SHP77 treated with DMSO at 0.1 percent for 48 hours (cell line): ENCODE measurements at places on chromosomes 3 and 15.

- DNase-seq = no peak
Measured at GRCh38 chr15:74787251-74788041, 5.6 kb downstream of the CSK start.

GRCh38 chr3:132042681-132043080, 7.9 kb upstream of the CPNE4 start:
- no peak for DNase-seq

DNA sequence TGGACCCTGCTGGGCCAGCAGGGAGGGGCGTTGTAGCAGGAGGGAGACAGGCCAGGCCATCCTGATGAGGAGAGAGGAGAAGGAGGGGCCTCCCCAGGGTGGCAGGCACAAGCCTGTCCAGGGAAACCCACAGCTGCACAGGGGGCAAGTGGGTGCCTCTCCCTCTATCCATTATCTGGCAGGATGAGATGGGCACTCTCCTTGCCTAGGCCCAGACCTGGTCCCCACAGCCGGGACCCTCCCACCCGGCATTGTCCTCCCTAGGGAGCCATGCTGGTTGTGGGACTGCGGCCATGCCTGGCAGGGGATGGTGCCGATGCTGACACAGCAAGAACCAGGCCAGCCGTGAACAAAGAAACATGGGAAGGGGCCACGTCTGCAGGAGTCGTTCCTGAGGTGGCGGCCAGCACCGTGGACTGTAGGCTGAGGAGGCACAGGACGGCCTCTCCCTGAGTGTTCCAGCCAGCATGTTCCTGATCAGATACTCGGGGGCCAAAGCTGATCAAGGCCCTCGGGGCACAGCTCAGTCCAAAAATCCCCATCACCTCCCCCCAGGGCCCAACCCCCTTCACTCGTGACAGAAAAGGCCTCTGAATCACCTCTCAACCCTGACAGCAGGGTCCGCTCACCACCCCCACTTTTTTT, 19.2 kb upstream of the CYP11A1 start:
- no peak for DNase-seq

- no peak for DNase-seq
Measured at GRCh38 chr3:101646726-101647125, 30.2 kb downstream of the ZBTB11 start.

DNA sequence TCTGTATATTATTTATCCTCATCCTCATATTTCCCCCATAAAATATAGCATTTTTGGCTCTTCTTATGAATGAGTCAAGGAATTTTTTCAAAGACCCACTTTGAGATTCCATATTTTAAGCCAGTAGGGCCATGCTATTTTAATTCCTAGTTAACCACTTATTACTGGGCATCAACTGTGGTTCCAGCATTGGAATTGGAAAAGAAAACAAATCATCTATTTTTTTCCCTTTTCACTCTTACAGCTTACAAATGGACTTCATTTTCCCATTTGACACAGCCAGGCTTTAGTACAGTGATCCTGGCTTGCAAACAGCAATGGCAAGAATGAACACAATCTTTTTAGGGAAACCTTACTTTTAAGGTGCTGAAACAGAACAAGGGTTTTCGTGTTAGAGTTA, 19.4 kb upstream of the PLCL2 start:
- no peak for DNase-seq

GRCh38 chr15:65208647-65209046, 2.6 kb downstream of the CILP start:
- DNase-seq = no peak

GRCh38 chr15:39625856-39626255, 45.0 kb downstream of the THBS1 start:
- no peak for DNase-seq

DNA sequence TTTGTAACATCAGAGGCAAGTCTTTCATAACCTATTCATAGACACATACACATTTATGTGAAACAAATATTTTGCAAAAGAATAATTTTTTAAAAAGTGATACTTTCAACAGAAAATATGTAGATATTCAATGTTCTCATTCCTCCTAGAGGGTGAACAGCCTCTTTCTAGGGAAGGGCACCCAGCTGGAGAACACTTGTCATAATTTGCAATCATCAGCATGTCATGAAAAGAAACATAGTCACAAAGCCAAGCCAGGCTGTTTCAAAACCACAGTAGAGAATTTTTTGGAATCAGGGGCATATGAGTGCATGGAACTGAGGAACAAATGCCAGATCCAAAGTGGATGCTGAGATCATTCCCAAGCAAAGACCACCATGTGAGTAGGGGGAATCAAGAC, 406.9 kb upstream of the ADAMTS9 start:
- no peak for DNase-seq

DNA sequence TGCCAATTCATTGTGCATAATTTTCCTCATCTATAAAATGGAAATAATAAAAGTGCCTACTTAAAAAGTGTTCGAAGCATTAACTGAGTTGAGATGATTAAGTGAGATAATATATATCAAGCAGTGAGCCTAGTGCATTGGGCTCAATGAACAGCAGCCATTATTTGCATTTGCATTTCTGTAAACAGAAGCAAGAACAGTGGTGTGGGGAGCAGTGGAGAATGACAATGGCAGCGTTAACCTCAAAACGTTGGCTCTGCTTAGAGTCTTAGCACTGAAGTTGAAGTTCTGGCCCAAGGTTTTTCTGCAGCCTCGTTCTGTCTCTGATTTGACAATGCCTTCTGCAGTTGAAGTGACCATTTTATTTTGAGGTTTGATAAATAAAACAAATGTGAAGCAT, 466.3 kb upstream of the ONECUT1 start:
- DNase-seq = no peak

DNA sequence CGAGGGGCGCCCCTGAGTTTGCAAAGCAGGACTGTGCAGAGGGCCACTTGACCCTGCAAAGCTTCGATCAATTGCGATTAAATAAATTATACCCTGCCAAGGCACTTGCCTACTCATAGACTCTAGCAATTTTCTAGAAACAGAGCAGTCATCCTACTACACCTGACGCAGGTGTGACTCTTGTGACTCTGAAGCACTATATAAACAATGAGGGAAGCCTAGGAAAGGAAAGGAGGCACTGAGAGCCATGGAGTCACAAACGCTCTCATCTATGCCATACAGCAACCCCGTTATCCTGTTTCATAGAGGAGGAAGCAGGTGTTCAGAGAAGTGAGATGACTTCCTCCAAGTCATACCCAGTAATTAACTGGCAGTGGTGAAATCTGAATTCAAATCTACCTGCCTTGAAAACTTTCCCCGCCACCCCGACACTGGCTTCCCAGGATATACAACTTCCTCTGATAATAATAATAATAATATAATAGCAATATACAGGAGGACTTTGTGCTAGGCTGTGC, 14.4 kb downstream of the ARHGEF3 start:
- no peak for DNase-seq

DNA sequence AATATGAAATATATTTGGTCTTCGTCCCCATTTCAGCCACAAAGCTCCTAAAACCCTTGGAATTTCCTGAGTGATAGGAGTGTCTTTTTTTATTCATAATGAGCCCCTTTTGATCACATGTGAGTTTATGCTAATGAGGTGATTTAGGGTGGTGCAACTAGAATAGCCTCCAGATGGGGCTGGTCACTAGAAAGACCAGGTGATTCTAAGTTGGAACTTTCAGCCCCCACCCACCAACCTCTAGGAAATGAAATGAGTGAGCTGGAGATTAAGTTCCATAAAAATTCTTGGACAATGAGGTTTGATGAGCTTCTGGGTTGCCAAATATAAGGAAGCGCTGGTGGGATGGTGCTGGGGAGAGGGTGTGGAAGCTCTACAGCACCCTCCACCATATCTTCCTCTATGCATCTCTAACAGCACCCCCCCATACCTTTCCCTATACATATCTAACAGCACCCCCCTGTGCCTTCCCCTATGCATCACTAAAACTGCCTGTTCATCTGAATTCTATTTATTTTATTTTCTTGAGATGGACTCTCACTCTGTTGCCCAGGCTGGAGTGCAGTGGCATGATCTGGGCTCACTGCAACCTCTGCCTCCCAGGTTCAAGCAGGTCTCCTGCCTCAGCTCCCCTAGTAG, 2.1 kb upstream of the SMCO1 start:
- no peak for DNase-seq

DNA sequence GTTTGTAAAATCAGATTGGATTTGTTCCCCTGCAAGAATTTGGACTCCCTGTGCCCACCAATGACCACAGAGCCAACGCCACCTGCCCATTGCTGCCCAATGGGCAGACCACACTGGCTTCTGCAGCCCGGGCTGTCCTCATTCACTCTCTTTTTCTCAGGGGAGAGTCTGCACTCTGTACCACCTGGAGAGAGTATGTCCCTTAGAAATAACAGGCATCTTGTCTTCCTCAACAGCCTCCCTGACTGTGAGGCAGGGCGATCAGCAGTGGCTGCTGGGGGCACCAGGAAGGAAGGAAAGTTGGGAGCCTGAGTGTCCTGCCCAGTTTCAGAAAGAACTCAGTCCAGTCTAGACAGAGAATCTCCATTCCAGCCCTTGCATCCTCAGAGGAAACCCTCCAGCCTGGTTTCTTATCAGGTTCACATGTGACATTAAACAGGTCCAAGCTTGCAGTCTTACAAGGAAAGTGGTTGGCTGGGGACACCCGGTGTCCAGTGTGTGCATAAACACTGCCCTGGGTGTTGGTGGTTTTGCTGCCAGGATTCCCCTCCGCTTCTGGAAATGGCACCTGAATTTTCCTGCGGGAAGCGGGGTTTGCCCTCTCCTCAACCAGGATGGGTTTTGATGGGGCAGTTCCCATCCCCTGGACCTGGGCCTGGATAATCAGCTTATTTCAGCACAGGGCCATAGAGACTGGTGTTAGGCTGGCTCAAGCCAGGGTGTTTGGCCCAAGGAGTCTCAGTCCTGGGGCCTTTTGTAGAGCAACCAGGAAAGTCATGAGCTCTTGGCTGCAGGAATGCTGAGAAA, 37.2 kb downstream of the SSUH2 start:
- DNase-seq = no peak

DNA sequence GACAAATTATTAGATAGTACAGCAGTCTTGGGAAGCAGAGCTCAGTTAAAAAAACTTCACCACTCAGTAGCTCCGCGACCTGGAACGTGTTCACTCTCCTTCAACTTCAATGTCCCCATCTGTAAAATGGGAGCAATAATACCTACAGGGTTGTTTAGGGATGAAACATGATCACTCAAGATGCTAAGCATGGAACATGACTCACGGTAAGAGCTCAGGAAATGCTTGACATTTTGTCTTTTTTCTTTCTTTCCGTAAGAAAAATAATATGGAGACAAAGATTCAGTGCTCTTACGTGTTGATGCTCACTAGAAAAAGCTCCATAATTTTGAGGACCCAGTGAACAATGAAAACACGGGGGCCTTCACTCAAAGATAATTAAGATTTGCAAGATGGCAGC, 606.7 kb upstream of the MDFIC2 start:
- DNase-seq = no peak

DNA sequence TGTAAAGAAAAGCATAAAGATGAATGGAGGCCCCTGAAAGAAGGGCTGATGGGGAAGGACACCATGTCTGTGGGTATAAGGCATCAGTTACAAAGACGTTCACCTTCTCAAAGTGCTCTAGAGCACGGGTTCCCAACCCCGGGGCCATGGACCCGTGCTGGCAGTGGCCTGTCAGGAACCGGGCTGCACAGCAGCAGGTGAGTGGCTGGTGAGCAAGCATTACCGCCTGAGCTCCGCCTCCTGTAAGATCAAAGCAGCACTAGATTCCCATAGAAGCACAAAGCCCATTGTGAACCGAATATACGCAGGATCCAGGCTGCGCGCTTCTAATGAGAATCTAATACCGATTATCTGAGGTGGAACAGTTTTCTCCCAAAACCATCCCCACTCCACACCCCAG, 25.7 kb downstream of the MYO1E start:
- no peak for DNase-seq

DNA sequence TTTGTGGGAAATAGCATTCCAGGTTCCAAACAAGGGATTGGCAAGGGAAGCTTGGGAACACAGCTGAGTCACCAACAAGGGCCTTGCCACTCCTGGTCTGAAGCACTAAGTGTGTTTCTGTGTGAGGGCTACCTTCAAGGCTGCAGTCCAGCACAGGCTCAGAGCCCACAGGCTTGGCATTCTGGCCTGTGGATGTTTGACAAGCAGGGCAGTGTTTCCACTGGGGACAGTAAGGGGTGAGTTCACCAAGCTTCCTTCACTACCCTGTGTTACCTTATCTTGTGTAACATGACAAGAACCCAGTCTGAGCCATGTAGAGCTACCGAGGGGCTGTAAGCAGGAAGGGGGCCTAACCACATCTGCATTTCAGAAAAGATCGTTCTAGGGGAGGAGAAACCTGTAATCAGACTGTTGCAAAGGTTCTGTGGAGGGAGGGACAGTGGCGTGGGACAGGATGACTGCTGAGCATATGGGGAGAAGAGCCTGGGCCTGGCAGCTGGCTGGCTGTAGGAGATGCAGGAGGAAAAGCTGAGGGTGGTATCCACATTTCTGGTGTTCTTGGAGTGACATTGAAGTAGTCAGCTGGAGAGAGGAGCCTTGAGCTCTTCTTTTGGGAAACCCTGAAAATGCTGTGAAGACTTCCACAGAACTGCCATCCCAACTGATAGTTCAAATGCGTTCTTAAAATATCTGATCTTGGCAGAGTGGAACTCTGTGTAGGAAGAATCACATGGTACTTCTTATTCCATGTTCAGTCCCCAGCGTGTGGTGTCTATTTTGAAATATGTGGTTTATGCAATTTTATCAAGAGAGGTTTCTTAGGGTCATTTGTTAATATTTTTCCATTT, 61.3 kb downstream of the CTDSPL start:
- DNase-seq = no peak

- no peak for DNase-seq
Measured at GRCh38 chr15:40332113-40332781, 8.5 kb downstream of the CCDC9B start.

DNA sequence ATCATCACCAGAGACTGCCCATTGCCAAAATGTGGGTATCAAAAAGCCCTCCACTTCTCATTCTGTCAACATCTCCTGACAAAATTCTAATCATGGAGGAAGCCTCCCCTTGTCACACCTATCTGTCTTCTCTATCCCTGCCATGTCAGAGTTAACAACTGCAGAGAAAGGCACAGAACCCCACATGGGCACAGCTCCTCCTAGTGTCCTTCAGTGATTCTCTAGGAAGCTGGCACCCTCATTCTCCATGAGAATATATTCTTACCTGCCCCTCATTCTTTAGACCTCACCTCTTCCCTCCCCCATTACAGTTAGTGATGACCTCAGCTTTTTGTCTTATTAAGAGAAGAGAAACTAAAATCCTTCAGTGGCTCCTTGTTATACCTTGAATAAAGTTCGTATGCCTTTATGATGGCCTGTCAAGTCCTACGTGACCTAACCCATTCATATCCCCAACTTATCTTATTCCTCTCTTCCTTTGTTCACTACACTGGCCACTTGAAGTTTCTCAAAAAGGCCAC, 44.6 kb downstream of the NME9 start:
- DNase-seq = no peak

GRCh38 chr3:124559846-124560574, 170.2 kb upstream of the UMPS start:
- DNase-seq = peak; percentile 30

DNA sequence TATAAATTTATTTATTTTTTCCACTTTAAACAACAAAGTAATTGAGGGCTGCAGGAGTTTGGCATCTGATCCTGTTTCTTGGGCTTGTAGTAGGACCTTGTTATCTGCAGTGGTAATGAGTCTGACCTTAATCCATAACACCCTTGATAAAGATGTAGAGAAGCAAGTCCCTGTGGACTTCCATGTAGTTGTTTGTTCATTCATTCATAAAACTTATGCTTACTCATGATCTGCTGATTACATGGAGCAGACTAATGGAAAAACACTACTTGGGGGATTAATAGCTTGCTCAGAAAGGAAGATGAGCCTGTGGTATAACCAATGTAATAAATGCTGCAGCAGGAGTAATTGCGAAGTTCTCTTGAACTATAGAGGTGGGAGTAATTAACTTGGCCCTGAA, 271.5 kb upstream of the TBL1XR1 start:
- no peak for DNase-seq
